ENCODE measurements at places on chromosomes 3 and 15. TPM values are rescaled to one million over a fixed set of nuclear protein-coding genes. Genes with fewer than 3 reads are reported as not detected.

The C15orf62 gene
- total RNA-seq = 45.7 TPM

The SGO1 gene
- 1.6 TPM for total RNA-seq

The TRIM71 gene
- not detected for total RNA-seq

The STRIT1 gene
- 0.42 TPM for total RNA-seq

The ASB14 gene
- total RNA-seq = not detected

The MAP1A gene
- total RNA-seq = 2.3 TPM

The RAB8B gene
- 10.7 TPM for total RNA-seq

The FBXL22 gene
- 1.2 TPM for total RNA-seq
